ENCODE measurements at places on chromosomes 16 and 17.
A peak's percentile ranks its signal among the peaks of the same experiment; 100 is the strongest.

- no peak for DNase-seq
Measured at GRCh38 chr17:42429726-42430447, 6.8 kb upstream of the CAVIN1 start.

- DNase-seq, result no peak
Measured at GRCh38 chr17:75875182-75875939, 3.0 kb downstream of the TRIM47 start.

DNA sequence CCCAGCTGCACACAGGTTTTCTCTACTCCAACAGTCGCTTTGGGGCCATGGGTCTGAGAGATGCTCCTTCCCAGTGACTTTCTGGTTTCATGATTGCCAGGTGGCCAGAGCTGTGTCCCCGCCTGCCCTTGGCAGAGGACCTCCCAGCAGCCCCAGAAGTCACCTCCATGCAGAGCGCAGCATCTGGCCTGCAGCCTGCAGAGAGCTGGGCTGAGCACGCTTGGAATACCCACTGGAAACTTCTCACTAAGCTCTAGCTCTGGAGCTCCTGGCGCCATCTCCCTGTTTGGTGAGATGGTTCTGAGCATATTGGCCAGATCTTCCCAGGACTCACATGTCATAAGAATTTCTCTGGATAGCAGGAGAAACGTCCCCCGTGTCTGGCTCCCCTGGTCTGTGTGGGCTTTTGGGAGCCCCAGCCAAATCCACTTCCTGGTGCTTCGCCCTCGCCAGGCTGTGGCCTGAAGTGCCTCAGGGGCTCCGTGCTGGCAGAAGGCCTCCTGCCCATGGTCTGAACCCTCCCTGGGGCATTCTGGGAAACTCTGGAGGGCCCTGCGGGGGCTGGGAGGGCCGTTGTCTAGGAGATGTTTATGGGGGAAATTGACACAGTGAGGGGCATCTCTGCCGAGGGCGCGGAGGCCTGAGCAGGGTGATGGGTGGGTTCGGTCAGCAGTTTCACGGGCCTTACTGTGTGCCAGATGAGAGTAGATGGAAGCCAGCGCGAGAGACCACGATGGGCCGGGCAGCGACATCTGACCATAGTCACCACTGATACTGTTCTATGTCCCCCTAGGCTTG, 73.2 kb upstream of the CIBAR2 start:
- no peak for DNase-seq

DNA sequence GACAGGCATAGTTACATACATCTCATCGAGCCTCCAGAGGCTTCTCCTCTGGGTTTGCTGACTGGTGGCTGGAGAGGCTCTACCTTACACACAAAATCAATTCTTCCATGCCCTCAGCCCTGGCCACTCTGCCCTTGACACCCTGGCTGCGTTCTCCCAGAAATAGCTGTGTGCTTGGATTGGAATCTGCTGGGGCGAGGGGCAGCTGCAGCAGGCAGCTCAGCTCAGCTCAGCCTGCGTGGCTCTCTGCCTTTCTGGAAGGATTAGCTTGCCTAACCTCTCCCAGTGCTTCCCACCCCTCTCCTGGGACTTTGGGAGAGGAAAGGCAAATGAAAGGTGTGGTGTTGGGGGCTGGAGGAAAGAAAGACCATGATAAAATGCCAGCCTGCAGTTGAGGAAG, 216.1 kb downstream of the ENGASE start:
- no peak for DNase-seq

- DNase-seq, result no peak
Measured at GRCh38 chr17:39867880-39868553, at the start of gene ZPBP2. Gene ZPBP2, plus strand, starts transcription at chr17:39868202. Its CDS starts 153 bp downstream, at chr17:39868355.

GRCh38 chr17:78925662-78926555, 722 bp upstream of the TIMP2 start:
- no peak for DNase-seq

- DNase-seq, result no peak
Measured at GRCh38 chr16:12541672-12542071, 262.0 kb downstream of the CPPED1 start.

- no peak for DNase-seq
Measured at GRCh38 chr17:29760279-29761039, 137.7 kb upstream of the CORO6 start.

DNA sequence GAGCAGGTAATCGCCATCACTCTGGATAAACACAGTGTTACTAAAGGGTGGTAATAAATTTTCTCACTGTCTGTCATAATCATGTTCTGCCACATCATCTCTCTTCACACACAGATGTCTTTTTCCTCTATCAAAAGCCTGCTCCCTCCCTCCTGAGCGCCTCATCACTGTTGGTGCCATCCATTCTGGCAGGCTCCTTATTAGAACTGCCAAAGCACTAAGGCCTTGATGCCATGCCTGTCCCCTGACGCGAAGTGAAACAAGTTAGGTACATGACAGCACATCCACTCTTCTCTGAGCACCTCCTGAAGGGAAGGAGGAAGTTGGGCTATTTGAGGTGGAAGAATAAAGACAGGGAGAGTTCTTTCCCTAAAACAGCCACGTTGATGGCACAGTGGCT, 38.2 kb upstream of the AXIN2 start:
- DNase-seq, result no peak

- no peak for DNase-seq
Measured at GRCh38 chr17:55770196-55770870, 19.5 kb downstream of the PCTP start.

DNA sequence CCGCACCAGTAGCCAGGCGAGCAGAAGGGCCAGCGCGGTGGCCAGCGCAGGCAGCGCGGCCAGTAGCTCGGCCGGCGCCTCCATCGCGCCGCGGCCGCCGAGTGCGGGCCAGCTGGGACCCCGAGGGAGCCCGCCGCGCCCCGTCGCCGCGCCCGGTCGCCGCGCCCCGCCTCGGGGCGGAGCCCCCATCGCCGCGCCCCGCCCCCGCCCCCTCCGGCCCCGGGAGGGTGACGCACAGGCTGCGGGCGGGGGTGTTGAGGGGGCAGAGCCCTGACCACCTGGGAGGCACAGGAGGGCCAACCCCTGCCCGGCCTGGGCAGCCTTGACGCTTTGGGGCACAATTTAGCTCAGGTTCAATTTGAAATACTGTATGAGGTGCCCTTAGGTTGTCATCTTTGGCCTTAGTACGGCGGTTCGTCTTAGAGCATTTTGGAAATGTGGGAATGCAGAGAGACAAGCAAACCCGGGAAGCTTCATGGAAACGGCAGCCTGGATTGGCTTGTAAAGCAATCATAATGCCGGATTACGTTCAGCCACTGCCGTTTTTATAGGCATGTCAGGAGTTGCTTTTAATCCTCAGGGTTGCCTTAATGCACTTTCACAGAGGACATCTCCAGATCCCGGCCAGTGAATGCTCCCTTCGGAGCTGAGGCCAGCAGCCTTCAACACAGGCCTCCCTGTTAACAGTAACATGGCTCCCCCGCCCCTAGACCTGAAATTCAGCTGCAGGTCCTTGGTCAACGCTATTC, at the start of gene MXRA7:
Gene MXRA7 (minus strand): TSS at position 103 of the 749 bp plus-strand sequence. CDS start 19 bp downstream, at position 84.
- no peak for DNase-seq

GRCh38 chr17:77529328-77529650, 388.5 kb downstream of the SEC14L1 start:
- DNase-seq, result no peak

GRCh38 chr17:74715144-74715543, 2.4 kb upstream of the CD300LF start:
- DNase-seq, result no peak

- no peak for DNase-seq
Measured at GRCh38 chr16:68645494-68646388, 631 bp downstream of the CDH3 start.

DNA sequence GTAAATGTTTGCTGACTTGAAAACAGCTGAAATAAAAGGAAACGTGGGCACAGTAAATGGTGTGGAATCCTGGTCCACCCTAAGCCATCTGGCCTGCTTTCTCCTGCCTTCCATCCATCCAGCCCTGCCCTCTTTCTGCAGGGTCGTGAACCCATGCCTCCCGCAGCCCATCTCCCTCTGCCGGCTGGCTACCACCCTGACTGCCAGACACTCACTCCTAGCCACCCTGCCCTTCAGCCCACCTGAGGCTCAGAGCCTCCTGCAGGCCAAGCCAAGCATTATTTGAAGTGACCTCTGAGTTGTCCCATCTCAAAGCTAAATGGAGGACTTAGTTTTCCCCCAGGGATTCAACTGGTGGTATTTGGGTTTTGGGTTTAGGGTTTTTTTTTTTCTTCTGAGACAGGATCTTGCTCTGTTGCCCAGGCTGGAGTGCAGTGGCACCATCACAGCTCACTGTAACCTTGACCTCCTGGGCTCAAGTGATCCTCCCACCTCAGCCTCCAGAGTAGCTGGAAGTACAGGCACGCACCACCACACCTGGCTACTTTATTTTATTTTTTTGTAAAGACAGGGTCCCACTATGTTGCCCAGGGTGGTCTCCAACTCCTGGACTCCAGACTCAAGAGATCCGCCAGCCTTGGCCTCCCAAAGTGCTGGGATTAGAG, 8.4 kb downstream of the ZDHHC1 start:
- no peak for DNase-seq

DNA sequence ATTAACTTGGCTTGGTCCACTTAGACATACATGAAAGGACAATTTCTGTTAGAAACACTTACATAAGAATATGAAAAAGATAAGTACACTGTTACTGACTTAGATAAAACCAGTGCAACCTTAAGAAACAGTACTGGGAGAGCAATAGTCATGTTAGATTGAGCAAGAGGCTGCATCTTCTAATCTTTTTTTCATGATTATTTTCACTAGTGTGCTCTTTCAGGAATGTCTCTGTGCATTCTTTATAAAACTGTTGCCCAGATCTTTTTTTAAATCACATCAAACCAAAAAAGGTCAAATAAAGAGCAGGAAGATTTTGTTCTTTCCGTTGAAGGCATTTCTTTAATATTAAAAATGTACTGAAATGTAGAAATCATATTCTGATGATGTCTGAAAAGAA, 100.7 kb upstream of the AXIN2 start:
- DNase-seq, result no peak

DNA sequence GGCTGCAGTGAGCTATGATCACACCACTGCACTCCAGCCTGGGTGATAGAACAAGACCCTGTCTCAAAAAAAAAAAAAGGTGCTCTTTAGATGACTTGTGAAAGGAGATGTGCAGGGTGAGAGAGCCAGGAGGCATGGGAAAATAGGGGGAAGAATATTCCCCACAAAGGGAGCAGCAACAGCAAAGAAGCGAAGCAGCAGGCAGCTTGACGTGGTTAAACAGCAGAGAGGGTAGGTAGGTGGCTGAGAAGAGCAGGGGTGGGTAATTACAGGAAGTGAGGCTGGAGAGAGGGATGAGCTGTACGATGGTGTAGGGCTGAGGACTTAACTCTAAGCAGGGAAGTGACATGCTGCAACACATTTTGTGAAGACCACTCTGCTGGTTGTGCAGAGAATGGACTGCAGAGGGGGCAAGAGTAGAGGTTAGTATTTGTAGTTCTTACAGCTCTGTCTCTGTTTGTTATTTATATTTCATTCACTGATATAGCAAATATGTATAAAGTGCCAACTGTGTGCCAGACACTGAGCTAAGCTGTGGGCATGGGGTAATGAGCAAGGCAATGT, 1.6 kb downstream of the HEATR3 start:
- peak; percentile 17 for DNase-seq

DNA sequence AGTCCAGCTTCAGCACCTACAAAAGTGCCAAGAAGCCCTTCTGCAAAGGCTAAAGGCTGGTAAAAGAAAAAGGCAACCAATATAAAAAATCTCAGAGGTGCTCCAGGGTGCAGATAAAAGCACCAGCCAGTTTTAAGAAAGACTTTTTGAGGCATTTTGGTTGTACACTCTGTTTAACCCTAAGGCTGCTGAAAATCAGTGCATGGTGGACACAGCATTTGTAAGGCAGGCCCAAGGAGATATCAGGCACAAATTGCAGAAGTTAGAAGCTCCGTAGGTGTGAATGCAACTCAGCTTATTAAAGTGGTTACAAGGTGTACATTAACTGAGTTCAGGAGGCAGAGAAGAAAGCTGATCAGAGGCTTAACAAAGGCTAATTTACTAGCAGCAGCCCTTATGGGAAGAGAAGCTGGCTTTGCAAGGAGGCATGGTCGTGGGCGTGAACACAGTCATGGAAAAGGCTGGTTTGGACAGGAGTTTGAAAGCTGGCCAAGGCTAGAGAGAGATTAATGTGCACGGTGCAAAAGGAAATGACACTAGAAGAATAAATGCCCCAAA, 21.1 kb downstream of the ACSM1 start:
- no peak for DNase-seq

- no peak for DNase-seq
Measured at GRCh38 chr17:68389041-68389440, 68.3 kb downstream of the WIPI1 start.

DNA sequence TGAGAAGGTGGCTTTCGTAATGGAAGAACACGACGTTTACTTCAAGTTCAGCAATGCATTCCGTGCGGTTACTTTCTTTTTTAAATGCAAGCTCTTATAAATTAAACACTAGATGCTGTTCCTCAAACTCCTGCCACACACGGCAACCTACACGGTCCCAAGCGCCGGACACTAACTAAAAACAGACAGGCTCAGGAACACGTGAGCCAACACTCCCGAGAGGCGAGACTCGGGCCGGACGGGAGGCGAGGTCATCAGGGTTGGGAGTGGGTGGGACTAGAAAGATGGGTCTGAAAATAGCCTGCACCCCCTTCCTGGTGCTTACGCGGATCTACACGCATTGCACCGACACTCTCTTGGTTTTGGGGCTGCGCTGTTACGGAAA, 6.4 kb downstream of the CLCN7 start:
- DNase-seq, result no peak

- DNase-seq, result no peak
Measured at GRCh38 chr17:44661835-44662234, 5.6 kb downstream of the MEIOC start.

- no peak for DNase-seq
Measured at GRCh38 chr17:59093702-59094231, 12.9 kb downstream of the TRIM37 start.

GRCh38 chr16:81241706-81242105, 3.2 kb downstream of the BCO1 start:
- no peak for DNase-seq

DNA sequence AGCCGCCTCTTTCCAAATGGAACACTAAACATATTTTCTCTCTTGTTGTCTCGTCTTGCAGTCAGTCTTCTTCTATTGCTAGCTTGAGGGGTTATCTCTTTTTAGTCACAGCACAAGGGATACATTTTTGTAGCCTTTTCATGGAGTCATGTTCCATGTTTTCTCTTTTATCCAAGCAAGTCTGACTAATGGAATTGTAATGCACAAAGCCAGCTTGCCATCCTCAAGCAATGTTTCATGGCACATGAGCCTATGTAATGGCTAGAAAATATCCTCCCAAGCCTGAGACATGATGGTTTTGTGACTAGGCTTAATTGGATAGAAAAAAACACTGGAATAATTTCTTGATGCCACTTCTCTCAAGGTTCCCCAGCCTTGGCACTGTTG, 414.6 kb upstream of the GOT2 start:
- DNase-seq, result no peak

DNA sequence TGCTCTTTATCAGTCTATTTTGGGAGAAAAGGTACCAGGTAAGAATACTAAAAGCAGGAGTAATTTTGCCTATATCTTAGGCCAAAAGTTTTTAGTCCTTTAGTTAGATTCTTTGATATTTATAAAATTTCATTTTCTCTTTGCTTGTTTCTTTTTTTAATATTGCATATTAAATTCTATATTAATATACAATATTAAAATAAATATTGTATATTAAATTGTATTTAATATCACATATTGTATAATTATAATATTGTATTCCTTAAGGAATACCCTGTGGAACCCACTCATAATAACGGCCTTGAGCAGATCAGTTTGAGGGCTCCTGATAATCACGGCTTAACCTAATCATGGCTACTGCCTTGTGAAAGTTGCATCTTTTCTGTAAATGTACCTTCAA, 1.9 kb downstream of the CEP95 start:
- DNase-seq, result no peak

- no peak for DNase-seq
Measured at GRCh38 chr16:53191413-53191812, 136.6 kb downstream of the CHD9 start.
